ENCODE measurements at places on chromosomes 12 and 14. TPM values are rescaled to one million over a fixed set of nuclear protein-coding genes. Genes with fewer than 3 reads are reported as not detected.

GRCh38 chr12:62268956-62269355 lies 8.8 kb downstream of the USP15 start:
- no peaks in the 10 kb centered on the region for H3K27me3 ChIP-seq
- H3K27ac ChIP-seq: no peak overlapping the region
- H3K4me3 ChIP-seq: no peak overlapping the region
- H3K36me3 ChIP-seq: no peaks in the 10 kb centered on the region
- DNase-seq: no peak

- peaks cover 34% of the 10 kb centered on the region for H3K4me1 ChIP-seq
- no peak for DNase-seq
- H3K27me3 ChIP-seq: no peaks in the 10 kb centered on the region
- no peaks in the 10 kb centered on the region for H3K36me3 ChIP-seq
- no peak overlapping the region for H3K4me3 ChIP-seq
These were observed 54.5 kb downstream of the FLRT2 start for GRCh38 chr14:85584481-85584880.

The DBX2 gene
- total RNA-seq: not detected

DNA sequence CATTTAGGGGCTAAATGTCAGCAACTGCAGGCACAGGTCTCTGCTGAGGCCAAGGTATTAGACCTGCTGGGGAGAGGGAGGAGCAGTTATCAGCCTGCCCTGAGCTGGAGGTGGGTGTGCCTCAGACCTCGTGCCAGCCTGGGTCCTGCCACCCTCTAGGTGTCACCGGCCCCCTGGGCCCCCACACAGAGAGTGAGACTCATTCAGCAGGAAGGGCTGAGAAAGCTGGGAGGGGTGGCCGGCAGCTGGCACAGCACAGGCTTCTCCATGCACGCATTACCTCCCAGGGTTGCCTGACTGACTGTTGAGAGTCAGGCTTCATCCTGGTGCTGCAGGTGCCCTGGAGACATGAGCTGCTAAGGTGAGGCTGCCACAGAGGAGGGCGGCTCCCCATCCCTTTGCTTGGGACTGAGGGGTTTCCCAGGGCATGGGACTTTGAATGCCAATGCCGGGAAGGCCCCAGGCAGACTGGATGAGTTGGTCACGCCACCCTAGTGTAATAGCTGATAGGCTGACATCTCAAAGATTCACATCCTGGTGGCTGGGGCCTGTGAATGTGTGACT lies 75.3 kb upstream of the C14orf180 start:
- H3K36me3 ChIP-seq: no peaks in the 10 kb centered on the region
- H3K4me3 ChIP-seq: no peak overlapping the region
- no peak overlapping the region for H3K27ac ChIP-seq
- H3K27me3 ChIP-seq: no peaks in the 10 kb centered on the region

DNA sequence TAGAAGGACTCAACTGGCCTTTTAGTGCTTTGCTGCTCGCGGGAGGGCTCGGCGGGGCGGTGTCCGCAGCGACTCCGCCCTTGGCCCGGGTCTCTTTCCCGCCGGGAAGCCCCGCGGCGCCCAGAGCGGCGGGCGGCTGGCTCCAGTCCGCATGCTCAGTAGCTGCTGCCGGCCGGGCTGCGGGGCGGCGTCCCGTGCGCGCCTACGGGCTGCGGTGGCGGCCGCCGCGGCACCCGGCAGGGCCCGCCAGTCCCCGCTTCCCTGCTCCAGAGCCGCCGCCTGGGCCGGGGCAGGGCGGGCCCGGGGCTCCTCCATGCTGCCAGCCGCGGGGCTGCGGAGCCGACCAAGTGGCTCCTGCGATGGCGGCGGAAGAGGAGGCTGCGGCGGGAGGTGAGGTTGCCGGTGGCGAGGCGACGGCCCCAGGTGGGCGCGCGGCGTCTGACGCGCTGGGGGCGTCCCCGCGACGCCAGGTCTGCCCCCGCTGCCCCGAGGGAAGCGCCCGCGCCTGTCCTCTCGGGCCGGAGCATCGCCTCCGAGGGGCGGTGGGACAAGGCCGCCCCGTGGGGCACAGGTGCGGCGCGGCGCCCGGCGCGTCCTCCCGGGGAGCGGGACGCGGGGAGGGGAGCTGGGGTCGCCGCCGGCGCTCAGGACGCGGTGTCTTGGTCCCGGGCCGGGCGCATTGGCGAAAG lies at the start of gene BMAL2:
TSS of gene BMAL2 (plus strand) at position 123 of the 689 bp plus-strand sequence. CDS start at position 360, 237 bp downstream.
- H3K27ac ChIP-seq: peak within 1 kb of the TSS; percentile 85
- peak within 1 kb of the TSS; percentile 76 for H3K4me3 ChIP-seq
- no peak for DNase-seq
- H3K4me1 ChIP-seq: peaks cover 33% of the 10 kb centered on the region
- H3K36me3 ChIP-seq: no peaks in the 10 kb centered on the region
- H3K27me3 ChIP-seq: no peaks in the 10 kb centered on the region

The SLCO1B1 gene
- not detected for total RNA-seq

The PLCZ1 gene
- total RNA-seq: not detected

DNA sequence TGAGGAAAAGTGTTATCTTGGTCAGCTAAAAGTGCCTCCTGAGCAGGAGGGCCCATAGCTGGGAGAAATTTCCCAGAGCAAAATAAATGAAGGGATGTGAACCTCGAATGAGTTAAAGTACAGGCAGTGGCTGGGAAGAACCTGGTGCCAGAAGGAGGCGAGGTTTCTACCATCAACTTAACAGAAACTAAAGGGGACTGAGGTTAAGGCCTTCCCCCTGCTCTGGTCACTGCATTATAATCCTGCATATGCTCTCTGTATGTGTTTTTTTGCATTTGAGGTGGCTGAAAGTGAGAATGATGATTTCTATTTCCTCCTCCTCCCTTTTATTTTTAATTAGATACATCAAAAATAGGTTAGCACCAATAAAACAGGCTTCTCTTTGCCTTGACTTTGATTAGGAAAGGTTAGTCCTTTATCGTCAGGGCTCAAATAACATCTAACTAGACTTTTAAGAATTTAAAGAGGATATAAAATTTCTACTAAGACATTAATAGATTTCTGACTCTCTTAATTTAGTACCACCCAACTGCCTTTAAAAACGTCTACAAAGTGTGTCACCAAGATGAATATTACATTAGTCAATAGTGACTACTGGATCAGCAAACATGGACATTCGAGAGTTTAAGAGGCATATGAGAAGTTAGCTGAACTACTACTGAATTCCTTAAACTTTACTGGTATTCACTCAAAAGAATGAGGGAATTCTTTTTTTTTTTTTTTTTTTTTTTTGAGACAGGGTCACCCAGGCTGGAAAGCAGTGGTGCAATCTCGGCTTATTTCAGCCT lies 49.2 kb downstream of the GALNT4 start:
- no peaks in the 10 kb centered on the region for H3K27me3 ChIP-seq
- no peak overlapping the region for H3K27ac ChIP-seq
- H3K4me3 ChIP-seq: no peak overlapping the region

GRCh38 chr12:64911081-64911480 lies 86.6 kb downstream of the TBC1D30 start:
- peaks cover 8% of the 10 kb centered on the region for H3K4me1 ChIP-seq
- H3K36me3 ChIP-seq: no peaks in the 10 kb centered on the region
- no peaks in the 10 kb centered on the region for H3K27me3 ChIP-seq
- H3K27ac ChIP-seq: no peak overlapping the region

DNA sequence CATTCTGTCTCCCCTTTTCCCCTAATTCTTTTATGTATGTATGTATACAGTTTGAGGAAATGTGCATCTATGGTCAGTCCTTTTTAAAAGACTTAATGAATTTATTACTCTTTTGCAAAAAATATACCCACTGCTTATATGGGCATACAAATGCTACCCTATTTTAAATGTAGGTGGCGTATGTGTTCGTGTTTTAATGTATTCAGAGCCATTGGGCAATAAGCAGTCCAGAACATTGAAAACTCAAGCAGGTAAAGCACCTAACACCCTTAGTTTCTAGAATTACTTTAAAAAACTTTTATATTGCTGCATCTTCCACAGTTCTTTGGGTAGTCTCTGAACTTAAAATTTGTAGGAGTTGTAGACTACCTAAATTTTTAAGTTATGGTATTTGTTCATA lies 42.6 kb upstream of the A2ML1 start:
- H3K27ac ChIP-seq: no peak overlapping the region
- H3K4me3 ChIP-seq: no peak overlapping the region
- DNase-seq: no peak
- no peaks in the 10 kb centered on the region for H3K36me3 ChIP-seq

The KRT4 gene
- total RNA-seq: 5,322 TPM

GRCh38 chr12:104667139-104667538 lies 210.4 kb downstream of the CHST11 start:
- no peak overlapping the region for H3K27ac ChIP-seq
- peaks cover 43% of the 10 kb centered on the region for H3K4me1 ChIP-seq
- DNase-seq: no peak
- no peaks in the 10 kb centered on the region for H3K27me3 ChIP-seq

- no peak for DNase-seq
- H3K4me1 ChIP-seq: peaks cover 33% of the 10 kb centered on the region
- H3K27me3 ChIP-seq: no peaks in the 10 kb centered on the region
- no peaks in the 10 kb centered on the region for H3K36me3 ChIP-seq
These were observed 108.5 kb downstream of the SCARB1 start for GRCh38 chr12:124754949-124755800.

GRCh38 chr14:20846560-20846959 lies 43.9 kb upstream of the RNASE1 start:
- no peaks in the 10 kb centered on the region for H3K27me3 ChIP-seq
- DNase-seq: no peak
- no peaks in the 10 kb centered on the region for H3K4me1 ChIP-seq
- H3K4me3 ChIP-seq: no peak overlapping the region
- H3K27ac ChIP-seq: no peak overlapping the region

- H3K36me3 ChIP-seq: no peaks in the 10 kb centered on the region
- no peak for DNase-seq
- H3K4me1 ChIP-seq: no peaks in the 10 kb centered on the region
- no peak overlapping the region for H3K4me3 ChIP-seq
- H3K27me3 ChIP-seq: no peaks in the 10 kb centered on the region
These were observed 93.6 kb upstream of the TMTC2 start for GRCh38 chr12:82593143-82593542.

DNA sequence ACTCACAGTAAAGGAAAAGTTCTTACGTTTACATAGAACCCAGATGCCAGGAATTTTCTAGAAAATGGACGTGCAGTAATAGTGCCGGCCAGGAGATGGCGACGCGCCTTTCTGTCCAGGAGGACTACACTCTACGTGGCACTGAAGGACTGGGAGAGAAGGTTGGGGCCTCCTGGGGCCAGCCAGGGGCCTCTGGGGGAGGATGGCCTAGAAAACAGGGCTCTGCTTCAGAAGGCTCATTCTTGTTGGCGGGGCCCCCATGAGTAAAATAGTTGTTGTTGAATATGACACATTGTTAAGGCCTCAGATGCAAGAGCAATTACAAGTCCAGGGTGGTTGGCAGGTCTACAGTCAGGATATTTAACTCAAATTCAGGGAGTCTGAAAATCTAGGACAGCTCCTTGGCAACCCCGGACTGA lies 120.1 kb upstream of the MAX start:
- H3K27ac ChIP-seq: no peak overlapping the region
- H3K36me3 ChIP-seq: no peaks in the 10 kb centered on the region
- H3K27me3 ChIP-seq: no peaks in the 10 kb centered on the region
- no peak overlapping the region for H3K4me3 ChIP-seq
- H3K4me1 ChIP-seq: peaks cover 12% of the 10 kb centered on the region
- no peak for DNase-seq

DNA sequence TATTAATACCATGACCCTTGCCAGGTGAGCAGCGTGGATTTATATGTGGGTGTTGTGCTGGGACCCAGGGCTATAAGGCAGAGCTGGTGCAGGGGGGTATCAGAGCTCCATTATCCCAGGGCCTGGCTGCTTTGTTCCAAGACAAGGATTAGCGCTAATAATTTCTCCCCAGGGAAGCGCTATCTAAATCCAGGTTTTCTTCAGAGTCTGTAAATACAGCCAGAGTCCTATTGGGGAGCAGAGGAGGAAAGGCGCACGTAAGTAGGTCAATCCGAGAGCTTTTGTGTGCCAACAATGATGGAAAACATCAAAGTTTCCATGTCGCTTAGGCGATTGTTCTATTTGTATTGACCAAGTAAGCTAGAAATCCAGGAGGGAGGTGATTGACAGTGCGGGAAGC lies 1009.7 kb downstream of the VRK1 start:
- no peak for DNase-seq
- H3K36me3 ChIP-seq: no peaks in the 10 kb centered on the region
- no peak overlapping the region for H3K4me3 ChIP-seq
- no peaks in the 10 kb centered on the region for H3K27me3 ChIP-seq
- no peak overlapping the region for H3K27ac ChIP-seq

- peaks cover 30% of the 10 kb centered on the region for H3K27me3 ChIP-seq
- H3K36me3 ChIP-seq: no peaks in the 10 kb centered on the region
- no peak overlapping the region for H3K27ac ChIP-seq
- H3K4me1 ChIP-seq: peaks cover 7% of the 10 kb centered on the region
- no peak overlapping the region for H3K4me3 ChIP-seq
These were observed 5.9 kb upstream of the CYP46A1 start for GRCh38 chr14:99678198-99678597.

The CMA1 gene
- total RNA-seq: not detected

- H3K4me3 ChIP-seq: no peak overlapping the region
- H3K36me3 ChIP-seq: no peaks in the 10 kb centered on the region
- H3K4me1 ChIP-seq: peaks cover 7% of the 10 kb centered on the region
- no peak for DNase-seq
These were observed 141.2 kb upstream of the NOS1 start for GRCh38 chr12:117502633-117503032.

- no peak overlapping the region for H3K27ac ChIP-seq
- H3K27me3 ChIP-seq: no peaks in the 10 kb centered on the region
- no peaks in the 10 kb centered on the region for H3K4me1 ChIP-seq
- H3K36me3 ChIP-seq: no peaks in the 10 kb centered on the region
- no peak overlapping the region for H3K4me3 ChIP-seq
These were observed 244.2 kb upstream of the OR4E1 start for GRCh38 chr14:21917699-21918436.

The MDM2 gene
- total RNA-seq: 46.5 TPM

GRCh38 chr14:67396381-67396970 lies 15.5 kb downstream of the PLEK2 start:
- no peaks in the 10 kb centered on the region for H3K4me1 ChIP-seq
- H3K4me3 ChIP-seq: no peak overlapping the region
- H3K27me3 ChIP-seq: no peaks in the 10 kb centered on the region
- DNase-seq: no peak
- H3K36me3 ChIP-seq: no peaks in the 10 kb centered on the region
- no peak overlapping the region for H3K27ac ChIP-seq

The SAMD15 gene
- 0.48 TPM for total RNA-seq

The KRT7 gene
- total RNA-seq: 40.6 TPM

All from esophagus squamous epithelium (tissue), 5 donors.